ENCODE measurements at places on chromosomes 7 and 10.

DNA sequence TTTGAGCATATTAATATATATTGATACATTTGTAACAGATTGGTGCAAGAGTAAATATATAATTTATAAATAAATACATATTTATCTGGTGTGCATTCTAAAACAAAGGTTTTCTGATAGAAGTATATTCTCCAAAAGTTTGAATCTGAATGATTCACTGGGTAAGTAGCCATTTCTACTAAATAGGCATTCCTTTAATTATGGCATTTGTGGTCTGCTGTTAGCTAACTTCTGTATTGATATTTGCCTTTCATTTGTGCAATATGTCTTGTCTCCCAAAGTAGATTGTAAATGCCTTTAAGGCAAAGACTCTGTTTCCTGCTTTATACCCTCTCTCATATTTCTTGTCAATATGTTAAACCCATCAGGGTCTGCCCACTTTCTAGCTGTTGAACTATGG lies 11.1 kb upstream of the ARID5B start:
- DNase-seq: no peak

DNA sequence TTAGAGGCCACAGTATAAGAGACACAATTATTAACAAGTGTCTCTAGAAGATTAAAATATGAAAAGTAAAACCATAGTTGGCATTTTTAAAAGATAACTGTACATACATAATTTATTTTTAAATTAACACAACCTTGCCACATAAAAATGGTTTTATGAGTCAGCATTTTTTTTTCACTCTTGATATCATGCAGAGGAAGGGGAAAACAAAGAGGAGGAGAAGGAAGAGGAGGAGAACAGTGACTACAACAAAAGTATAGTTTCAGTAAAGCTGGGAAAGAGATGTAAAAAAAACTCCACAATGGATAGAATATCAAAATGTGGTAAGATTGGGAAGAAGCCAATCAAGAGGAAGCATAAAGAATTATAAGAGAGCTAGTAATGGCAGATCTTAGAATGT lies 34.0 kb downstream of the CH25H start:
- no peak for DNase-seq

DNA sequence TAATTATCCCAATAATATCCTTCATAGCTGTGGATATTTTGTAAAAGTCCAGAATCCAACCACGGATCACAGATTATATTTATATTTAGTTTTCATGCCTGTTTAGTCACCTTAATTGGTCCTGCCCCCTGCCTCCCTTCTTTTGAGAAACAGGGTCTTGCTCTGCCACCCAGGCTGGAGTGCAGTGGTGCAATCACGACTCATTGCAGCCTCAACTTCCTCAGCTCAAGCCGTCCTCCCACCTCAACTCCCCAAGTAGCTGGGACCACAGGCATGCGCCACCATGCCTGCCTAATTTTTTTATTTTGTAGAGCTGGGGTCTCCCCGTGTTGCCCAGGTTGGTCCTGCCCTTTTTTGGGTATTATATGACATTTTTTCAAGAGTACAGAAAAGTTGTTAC lies 129.4 kb downstream of the KAT6B start:
- DNase-seq: no peak

DNA sequence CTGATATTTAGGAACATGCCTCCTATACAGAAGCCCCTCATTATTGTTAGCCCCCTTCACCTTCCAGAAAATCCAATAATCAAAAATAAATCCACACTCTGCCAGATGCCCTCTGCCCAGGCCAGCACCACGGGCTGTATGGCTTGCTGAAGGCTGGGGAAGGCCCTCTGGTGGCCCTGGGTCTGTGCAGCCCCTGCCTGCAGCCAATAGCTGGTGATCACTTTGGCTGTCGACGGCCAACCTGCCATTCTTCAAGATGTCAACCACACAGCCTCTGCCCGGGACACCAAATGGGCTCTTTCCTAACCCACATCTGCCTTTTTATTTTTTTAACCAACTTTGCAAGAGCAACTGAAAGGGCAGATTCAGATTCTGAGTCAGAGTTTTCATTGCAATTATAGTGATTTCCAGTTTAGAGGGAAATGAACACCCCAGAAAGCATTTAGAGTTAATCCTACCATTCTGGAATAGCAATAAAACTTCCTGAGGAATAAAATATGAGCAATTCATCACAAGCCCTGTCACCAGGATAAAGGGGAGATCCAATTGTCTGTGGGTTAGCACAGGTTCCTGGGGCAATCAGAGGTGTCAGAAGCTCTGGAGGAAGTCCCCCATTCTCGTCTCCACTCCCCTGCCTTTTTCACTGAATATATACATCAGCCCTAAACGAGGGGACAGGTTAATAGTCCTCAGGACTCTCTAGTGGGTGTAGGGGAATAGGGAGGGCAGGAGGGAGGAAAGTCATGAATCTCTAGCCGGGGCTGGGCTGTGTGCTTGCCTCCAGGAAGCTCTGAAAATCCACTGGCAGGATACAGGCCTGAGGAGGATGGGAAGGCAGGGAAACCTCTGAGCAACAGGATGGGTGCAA lies 211.3 kb downstream of the GRID1 start:
- DNase-seq: no peak

DNA sequence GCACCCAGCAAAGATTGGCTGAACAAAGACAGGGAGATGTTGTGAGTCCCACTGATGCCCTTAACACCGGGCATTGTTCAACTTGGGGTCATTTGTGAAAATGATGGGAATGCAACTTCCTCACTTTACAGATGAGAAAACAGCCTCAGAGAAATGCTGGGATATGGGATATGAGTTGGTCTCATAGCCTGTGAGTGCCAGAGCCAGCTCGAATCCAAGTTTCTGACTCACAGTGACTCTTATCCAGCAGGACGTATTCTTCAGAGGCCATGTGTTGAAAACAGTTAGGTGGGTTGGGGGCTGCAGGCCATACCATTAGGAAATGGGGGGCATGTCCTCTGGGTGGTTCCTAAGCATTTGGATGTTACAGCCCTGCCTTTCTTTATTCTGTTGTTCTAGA lies 45.2 kb downstream of the KIAA1217 start:
- DNase-seq: no peak

- no peak for DNase-seq
Measured at GRCh38 chr10:94316560-94316959, 46.2 kb downstream of the NOC3L start.

- DNase-seq: no peak
Measured at GRCh38 chr10:86729677-86730076, 26.7 kb upstream of the BMPR1A start.

- DNase-seq: no peak
Measured at GRCh38 chr10:16960551-16960950, 143.3 kb upstream of the RSU1 start.

GRCh38 chr10:3222068-3222467 lies 49.5 kb upstream of the PITRM1 start:
- no peak for DNase-seq

DNA sequence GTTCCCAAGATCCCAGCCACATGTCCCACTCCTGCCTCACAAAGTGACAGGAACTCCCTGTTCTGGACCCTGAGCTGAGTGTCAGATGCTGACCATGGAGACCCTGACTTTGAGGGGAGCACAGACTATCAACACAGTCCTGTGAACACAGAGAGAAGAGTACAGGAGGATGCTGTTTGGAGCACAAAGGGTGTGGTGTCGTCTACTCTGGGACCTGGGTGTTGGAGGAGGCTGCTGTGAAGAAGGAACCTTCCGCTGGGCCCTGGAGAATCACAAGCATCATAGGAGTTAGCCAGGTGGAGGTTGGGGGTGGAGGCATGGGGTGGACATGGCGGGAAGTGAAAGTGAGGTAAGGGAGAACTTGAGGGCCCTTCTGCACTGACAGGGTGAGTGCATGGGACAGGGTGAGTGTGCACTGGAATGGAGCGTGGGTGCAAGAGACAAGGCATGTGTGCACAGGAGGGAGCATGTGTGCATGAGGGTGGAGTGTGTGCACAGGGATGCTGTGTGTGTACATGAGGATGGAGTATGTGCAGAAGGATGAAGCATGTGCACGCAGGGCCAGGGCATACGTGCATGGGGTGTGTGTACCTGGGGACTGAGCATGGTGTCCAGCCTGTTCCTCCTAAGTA lies 70.7 kb upstream of the ANTXRL start:
- no peak for DNase-seq

DNA sequence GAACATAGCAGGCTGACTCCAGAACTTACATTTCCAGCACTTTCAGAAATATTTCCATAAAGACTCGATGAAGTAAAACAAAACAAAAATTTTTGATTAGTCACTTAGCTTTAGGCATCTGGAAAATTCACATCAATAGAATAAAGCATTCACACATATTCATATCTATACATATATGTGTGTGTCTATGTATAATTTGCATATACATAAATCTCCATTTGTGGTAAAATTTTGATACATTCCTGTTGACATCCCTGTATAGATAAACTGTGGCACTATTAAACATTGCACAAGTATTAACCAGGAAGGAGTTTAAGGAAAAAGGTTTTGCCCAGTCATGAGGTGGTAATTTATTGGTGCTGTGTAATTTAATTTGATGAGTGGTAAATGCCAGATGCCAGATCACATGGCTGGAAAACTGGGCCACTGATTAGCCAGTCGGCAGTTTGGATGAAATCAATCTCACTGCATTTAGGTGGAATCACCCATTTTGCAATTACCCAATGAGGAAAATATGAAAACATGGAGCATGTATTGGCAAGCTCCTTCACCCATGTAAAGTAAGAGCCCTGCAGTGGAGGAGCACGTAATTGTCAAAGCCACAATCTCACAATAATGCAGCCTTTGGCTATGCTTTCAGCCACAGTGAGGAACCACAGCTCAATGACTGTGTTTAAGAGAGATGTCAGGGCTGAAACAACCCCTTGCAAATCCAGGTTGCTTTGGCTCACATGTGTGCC lies 294.6 kb downstream of the RNLS start:
- no peak for DNase-seq

GRCh38 chr10:110505130-110505770 lies 7.5 kb downstream of the DUSP5 start:
- DNase-seq: no peak

- DNase-seq: no peak
Measured at GRCh38 chr7:47301657-47302295, 280.1 kb downstream of the TNS3 start.

DNA sequence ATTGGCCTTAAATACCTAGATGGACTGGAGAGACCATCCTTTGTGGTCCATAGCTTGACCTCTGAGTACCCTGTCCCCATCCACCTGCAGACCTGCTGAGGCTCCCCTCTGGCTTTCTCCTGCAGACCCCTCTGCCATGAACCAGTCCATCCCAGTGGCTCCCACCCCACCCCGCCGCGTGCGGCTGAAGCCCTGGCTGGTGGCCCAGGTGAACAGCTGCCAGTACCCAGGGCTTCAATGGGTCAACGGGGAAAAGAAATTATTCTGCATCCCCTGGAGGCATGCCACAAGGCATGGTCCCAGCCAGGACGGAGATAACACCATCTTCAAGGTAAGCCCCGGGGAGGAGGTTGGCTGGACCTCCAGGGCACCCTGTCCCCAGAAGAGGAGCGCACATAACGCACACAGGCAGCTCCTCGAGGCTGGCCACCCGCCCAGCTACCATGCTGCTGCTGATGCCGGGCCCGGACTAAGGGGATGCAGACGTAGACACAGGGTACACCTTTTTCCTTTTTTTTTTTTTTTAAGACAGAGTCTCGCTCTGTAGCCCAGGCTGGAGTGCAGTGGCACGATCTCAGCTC lies 4.3 kb downstream of the IRF5 start:
- DNase-seq: no peak

GRCh38 chr10:30997536-30998235 lies 34.0 kb downstream of the ZNF438 start:
- DNase-seq: no peak

DNA sequence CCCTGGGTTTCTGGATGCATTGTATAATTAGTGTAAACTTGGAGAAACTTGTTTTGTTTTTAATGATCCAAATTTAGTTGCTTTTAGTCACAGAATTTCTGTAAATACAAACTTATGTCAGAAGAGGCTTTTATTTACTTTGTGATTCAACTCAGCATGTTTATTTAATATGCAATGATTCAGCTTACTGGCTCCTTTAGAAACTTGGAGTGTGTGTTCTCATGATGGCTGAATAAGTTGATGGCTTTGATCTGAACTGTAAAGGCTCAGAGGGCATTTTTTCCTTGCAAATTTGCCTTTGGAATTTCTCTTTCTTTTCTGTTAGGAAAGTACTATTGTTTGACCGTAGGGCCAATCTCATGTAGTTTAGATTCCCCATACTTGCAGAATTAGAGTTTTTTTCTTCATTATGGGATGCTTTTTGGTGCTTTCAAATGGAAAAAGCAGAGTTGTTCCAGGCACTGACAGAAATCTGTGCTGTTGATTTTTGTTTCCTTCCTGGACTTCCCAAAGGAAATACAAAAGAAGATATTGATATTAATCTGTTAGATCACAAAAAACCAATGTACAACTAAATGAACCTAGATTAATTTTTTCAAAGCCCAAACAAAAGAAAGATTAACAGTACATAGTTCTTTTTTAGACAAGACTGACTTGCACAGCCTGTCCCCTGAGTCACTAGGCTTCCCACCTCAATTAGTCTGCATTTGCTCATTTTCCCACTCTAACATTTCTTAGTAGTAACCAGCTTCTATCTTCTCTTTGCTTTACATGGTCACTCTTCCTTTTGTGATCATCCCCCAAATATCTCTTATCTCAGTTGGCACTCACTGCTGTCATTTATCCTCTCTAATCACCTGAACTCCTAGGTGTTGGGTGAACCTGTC lies 96.8 kb upstream of the AGR3 start:
- no peak for DNase-seq

- no peak for DNase-seq
Measured at GRCh38 chr10:8050556-8051108, 3.9 kb upstream of the GATA3 start.

GRCh38 chr7:55513868-55514267 lies 58.4 kb downstream of the VOPP1 start:
- DNase-seq: no peak

GRCh38 chr10:97020452-97021400 lies 165.0 kb downstream of the SLIT1 start:
- no peak for DNase-seq

GRCh38 chr7:107206706-107207105 lies 37.9 kb downstream of the HBP1 start:
- no peak for DNase-seq

DNA sequence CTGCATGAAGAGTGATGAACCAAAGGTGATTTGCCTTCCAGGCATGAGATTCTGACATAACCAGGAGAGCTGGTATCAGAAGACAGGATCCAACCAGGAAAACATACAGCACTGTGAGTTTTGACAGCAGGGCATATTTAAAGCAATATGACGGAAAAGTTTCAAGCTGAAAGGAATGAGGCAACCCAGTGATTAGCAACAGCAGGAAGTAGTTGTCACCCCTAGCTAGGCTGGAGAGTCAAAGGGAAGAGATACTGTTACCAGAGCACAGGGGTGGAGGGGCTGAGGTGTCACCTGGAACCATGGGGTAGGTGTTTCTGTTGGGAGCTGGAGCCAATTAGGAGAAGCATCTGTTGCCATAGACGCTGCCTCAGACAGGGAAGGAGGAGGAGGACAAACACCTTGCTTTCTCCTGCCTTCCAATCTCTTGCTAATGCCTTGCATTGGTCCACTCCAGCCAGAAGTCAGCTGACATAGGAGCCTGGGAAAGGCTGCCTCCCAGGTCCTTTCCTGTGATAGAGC lies 125.4 kb upstream of the SORCS3 start:
- no peak for DNase-seq

- no peak for DNase-seq
Measured at GRCh38 chr7:21146642-21147423, 281.1 kb upstream of the SP4 start.

All from activated T-helper 9 cell treated with anti-CD3 and anti-CD28 coated beads, Interleukin-2, amount 50 U/mL, for 16 hours (primary cell).